ENCODE measurements at places on chromosomes 3 and 15.

DNA sequence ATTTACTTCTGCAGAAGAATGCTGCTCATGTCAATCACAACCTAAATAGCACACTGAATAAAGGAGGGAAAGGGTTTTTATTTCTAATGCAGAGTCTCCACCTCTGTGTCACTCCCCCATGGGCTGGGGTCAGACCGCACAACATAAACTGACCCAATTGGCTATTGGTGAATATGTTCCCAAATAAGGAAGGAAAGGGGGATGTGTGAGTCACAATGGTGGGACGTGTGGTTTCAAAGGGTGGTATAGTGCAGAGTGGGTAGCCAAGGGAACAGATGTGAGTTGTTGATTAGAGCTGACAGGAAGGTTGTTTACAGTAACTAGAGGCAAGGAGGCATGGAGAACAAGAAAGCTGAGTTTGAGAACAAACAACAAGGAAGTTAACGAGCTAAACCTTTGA lies 491.8 kb downstream of the ZPLD1 start:
- no peak for DNase-seq

- DNase-seq = peak; percentile 35
Measured at GRCh38 chr3:116288485-116288884, 156.8 kb downstream of the LSAMP start.

DNA sequence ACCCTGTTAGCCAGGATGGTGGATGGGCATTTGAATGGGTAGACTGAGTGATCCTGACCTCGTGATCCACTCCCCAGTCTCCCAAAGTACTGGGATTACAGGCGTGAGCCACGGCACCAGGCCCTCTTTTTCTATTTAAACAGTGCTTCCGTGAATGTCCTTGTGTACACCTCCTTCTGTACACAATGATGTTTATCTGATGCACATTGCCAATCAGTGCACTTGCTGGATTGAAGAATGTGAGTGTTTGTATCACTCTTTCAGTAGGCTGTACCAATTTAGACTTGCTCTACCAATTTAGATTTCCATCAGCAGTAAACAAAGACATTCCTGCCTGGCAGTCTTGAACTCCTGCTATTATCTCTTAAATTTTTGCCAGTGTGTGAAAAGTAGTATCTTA lies 8.9 kb upstream of the ZNF619 start:
- DNase-seq = no peak

DNA sequence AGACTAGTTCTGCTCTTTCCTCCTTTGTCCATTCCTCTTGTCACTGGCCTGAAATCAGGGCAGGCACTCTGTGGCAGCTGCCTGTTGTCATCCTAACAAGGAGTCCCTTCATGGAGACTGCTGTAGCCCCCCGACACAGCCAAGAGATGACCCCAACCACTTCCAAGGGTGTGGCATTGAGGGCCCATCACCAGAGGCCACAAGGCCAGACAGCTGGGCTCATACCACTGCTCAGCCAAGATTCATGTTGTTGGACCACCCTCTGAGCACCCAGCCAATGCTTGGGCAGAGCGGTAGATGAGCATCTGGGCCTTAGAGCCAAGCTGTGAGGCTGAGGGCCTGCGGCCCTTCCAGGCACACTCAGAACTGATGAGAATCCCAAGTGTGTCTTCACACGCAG lies 85.4 kb downstream of the EPHB1 start:
- no peak for DNase-seq

GRCh38 chr3:125440559-125440955 lies 65.4 kb upstream of the ZNF148 start:
- DNase-seq = no peak

DNA sequence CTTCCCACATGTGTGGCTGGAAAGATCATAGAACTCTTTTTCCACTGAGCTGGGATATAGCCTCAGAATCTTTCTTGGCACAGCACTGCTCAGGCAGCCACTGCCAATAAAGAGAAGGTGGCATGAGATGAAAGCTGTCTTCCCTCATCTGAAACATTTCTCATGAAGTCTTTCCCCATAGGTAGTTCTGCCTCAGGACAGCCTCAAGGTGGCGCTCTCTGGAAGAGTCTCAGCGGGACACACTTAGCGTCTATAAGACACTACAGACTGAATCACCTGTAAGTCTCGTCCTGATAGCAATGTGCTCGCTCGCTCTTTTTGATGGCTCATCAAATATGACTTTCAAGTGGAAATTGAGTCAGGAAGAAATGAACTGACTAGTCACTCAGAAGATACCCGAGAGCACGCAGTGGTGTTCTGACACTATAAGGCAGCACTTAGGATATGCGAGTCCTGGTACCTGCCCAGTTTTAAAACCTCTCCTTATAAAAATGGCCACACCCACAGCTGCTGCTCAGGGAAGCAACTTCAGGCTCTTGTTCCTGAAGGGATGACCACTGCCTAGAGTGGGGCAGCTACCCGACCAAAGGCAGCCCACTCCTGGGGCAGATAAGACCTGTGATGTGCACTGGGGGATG lies 269.5 kb downstream of the SUCLG2 start:
- DNase-seq = peak; percentile 55

DNA sequence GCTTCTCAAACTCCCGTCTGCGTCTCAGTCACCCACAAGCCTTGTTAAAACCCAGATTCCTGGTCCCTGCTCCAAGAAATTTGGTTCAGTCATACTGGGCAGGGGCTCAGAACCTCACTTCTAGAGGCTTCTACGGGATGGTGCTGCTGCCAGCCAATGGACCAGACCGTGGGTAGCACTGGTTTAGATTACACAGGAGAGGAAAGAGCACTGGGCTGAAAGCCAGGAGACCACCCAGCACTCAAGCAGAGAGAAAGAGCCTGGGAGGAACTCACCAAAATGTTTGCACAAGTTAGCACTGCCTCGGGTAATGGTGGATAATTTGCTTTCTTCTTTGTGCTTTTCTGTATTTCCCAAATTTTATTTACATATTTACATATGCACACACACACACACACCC lies 46.9 kb upstream of the MUC13 start:
- no peak for DNase-seq

- peak; percentile 77 for DNase-seq
Measured at GRCh38 chr3:141368925-141369794, 856 bp downstream of the ZBTB38 start.

- peak; percentile 84 for DNase-seq
Measured at GRCh38 chr3:123884203-123884831, at the start of gene MYLK. TSS of gene MYLK (minus strand) at chr3:123884332. CDS start at chr3:123793841, 90,491 bp downstream.

- no peak for DNase-seq
Measured at GRCh38 chr3:58496206-58496857, 4.4 kb downstream of the KCTD6 start.

- no peak for DNase-seq
Measured at GRCh38 chr3:16658925-16659793, 53.9 kb upstream of the DAZL start.

GRCh38 chr3:50978991-50979667 lies 304.4 kb downstream of the DOCK3 start:
- no peak for DNase-seq

DNA sequence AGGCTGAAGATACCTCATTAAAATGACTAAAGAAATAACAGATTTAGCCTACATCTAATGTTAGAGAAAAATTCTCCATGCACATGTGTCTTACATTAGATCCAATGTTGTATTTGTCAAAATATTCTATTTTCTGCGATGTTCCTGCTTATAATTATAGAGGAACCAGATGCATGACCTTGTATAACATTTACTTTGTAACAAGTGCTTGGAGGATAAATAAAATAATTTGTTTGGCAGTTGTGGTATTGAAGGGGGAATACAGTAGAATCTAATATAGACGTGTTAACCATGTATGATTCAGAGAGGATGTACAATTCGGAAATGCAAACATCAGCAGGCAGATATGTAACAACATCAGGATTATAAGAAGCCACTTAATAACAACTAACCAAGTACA lies 922.2 kb downstream of the TUSC7 start:
- DNase-seq = no peak

- DNase-seq = no peak
Measured at GRCh38 chr15:48283396-48284145, 47.7 kb upstream of the DUT start.

DNA sequence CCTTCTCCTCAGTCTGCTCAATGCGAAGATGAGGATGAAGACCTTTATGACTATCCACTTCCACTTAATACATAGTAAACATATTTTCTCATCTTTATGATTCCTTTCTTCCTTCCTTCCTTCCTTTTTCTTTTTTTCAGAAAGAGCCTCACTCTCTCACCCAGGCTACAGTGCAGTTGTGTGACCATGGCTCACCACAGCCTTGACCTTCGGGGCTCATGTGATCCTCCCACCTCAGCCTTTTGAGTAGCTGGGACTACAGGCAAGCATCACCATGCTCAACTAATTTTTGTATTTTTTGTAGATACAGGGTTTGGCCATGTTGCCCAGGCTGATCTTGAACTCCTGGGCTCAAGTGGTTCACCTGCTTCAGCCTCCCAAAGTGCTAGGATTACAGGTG lies 52.0 kb upstream of the RAP2B start:
- DNase-seq = no peak

DNA sequence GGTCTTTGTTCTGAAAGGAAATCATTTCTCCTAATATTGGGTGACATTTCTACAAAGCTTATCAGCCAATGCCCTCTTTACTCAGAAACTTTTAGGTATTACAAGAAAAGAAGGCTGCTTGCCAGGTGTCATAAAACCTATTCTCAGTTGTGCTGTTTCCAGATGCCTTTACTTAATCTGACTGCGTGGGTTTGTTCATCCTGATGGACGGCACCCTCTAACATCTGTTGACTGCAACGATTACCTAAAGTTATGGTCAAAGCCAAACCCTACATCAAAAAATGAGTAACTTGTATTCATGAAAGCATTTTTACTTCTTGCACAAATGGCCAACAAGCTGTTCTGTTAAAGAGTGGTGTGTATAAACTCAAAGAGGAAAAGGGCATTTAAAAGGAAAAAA lies 207.7 kb upstream of the PDZRN3 start:
- DNase-seq = peak; percentile 17

- no peak for DNase-seq
Measured at GRCh38 chr3:162094301-162094700, 597.7 kb downstream of the OTOL1 start.

GRCh38 chr15:48233246-48233645 lies 27.1 kb downstream of the SLC12A1 start:
- DNase-seq = no peak

DNA sequence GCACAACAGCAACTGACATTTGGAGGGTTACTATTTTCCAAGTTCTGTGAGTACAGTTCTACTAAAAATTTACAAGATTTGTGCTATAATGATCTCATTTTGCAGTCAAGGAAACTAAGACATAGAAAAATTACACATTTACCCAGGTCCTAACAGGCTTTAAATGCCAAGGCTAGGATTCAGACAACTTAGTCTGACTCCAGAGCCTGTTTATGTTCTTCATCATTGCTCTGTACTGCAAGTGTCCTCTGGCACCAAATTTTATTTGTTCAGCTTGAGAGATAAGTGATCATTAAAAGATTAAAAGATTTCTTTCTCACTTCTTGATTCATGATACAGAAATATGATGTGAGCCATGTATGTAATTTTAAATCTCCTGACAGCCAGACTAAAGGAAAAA lies 290.8 kb downstream of the UBE2E2 start:
- no peak for DNase-seq

DNA sequence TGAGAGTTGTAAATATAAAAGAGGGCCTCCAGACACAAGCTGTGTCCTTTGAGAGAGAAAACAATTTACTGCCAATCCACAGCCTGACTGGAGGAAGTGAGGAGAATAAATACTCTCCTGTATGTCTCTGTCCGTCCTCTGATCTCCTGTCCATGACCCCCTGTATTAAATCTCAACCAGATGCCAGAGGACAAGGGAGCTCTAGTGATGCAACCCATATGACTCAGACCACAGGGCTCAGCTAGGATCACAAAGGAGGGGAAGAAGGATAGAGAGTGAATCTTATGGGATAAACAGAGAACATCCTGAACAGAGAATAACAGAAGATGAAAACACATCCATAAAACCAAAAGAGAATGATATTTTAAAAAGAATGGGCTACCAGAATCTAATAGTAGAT lies 482.6 kb downstream of the PLOD2 start:
- peak; percentile 44 for DNase-seq

- DNase-seq = no peak
Measured at GRCh38 chr3:140501061-140501769, 176.6 kb upstream of the TRIM42 start.

GRCh38 chr3:68162644-68163043 lies 508.2 kb upstream of the SUCLG2 start:
- DNase-seq = no peak

- peak; percentile 95 for DNase-seq
Measured at GRCh38 chr3:101676216-101676764, 642 bp downstream of the ZBTB11 start.

DNA sequence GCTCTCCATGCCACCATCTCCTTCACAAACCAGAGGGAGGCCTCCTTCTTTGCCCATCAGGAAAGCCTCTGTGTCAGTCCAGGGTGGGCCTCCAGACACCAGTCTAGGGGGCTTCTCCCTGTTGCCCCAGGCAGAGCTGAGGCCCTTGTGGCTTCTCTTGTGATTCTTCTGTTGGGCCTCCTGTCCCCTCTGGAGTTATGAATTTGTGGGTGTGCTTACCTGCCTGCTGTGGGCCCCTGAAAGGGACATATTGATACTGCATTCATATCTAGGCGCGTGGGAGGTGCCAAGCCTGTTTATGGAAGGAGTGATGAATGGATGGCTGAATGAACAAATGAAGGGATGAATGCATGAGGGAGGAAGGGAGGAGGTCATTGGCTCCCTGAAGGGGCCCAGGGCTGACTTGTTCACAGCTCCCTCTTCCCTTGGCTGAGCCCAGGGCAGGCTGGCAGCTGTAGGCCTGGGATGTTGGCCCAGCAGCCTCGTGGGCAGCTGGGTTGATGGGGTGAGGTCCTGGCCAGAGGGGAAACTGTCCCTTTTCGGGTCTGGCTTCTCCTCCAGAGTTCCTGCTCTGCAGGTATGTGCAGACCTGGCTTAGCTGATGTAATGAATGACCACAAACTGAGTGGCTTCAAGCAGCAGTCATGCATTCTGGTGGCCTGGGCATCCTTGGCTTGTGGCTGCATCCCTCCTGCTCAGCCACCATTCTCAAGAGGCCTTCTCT lies 195.4 kb downstream of the GOLGA6L6 start:
- no peak for DNase-seq

DNA sequence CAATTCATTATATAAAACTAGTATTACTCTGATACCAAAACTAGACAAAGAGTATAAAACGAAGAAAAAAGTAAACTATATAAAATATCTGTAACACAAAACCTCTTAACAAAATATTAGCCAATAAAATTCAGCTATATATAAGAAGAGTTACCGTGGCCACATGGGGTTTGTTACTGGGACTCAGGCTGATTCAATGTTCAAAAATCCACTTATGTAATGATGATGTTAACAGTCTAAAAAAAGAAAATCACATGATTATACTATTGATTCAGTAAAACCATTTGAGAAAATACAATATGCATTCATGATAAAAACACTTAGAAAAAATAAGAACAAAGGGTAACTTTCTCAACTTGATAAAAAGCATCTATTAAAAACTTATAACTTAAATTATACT lies 18.3 kb downstream of the P2RY1 start:
- DNase-seq = peak; percentile 27

DNA sequence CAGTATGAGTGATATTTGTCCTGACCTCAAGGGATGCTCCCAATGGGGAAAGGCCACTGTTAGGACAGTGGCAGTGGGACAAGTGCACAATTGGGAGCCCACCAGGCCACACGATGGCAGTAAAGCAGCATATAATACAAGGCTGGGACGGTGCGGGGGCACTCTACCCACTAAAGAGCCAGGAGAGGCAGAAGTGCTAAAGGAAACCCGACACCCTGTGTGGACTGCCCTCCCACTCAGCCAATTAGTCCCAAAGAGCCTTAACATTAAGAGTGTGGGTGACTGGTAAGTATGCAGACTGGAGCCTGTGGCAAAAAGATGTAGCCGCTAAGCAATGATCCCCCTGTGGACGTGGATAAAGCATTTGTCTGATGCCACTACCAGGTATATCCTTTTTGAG lies 8.2 kb upstream of the ZNF589 start:
- peak; percentile 70 for DNase-seq

GRCh38 chr3:23567917-23568316 lies 237.8 kb upstream of the UBE2E1 start:
- DNase-seq = peak; percentile 96
